ENCODE measurements at places on chromosomes 5 and 9.
A peak's percentile ranks its signal among the peaks of the same experiment; 100 is the strongest.

GRCh38 chr9:23764219-23764618, 61.8 kb downstream of the ELAVL2 start:
- no peak for DNase-seq

DNA sequence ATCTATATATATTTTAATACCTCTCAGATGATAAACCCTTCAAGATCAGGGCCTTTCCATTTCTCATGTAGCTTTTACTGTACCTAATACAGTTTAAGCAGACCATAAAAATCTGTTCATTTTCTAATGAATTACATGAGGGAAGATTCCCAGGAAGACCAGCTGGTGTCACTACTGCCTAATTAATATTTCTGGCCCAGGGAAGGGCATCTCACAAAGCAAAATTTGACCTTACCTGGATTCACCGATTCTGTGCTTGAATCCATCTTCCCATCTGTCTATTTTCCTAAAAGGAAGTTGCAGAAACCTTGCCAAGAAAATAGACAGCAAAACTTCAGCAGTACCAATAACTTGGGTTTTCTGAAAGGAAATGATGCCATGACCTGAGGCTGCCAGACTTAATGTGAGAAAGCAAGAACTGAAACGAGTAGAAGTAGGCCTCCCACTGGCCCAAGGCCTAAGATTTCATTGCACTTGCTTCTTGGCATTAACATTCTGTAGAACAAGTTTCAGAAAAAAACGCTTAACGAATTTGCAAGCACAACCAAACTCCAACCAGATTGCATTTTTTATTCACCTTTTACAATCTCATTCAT, 83.0 kb upstream of the GLIS3 start:
- peak; percentile 8 for DNase-seq

- DNase-seq, result no peak
Observed at GRCh38 chr9:106932675-106933074, 69.7 kb downstream of the ZNF462 start.

GRCh38 chr9:18622186-18622836, 148.4 kb downstream of the ADAMTSL1 start:
- DNase-seq, result no peak

DNA sequence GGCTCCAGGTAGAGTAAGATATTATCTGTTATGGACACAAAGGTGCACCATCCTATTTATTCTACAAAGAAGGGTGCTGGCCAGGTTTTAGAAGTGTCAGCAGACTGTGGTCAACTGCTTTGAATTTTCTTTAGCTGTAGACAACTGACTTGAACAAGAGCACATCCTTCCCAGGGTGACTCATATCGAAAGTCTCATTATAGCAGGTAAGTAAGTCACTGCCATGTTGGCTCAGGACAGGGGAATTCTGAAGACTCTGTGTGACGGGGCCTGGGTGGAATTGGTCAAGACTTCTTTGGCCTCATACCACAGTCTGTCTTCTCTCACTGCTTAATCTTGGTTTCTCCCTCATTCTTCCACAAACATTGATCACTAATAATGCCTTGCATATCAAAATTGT, 214.5 kb upstream of the CDH9 start:
- DNase-seq, result no peak

DNA sequence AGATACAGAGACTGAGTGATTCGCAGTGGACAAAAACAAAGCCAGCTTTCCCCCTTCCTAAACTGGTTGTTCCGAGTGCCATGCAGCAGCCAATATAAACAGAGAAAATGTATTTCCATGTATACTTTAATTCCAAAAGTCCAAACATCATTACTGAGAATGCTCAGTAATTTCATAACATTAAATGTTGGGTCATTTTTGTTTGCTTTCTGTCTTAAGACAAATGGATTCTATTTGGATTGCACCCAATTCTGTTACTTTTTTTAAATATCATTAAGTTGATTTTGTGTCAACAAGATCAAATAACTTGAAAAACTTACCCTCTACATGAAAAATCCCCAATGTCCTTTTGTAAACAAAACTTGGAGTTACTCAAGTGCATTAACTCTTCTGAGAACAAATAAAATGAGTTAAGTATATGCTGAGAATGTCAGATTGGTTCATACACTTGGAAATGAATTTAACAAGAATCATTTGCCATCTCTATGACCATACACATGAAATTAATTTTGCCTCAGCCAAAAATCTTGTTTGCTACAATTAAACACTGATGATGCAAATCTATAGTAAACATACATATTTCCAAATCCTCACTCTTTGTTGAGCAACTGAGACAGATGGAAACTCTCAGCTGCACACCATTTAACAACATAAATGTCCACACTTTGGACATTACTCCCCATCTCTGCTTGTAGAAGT, 19.4 kb downstream of the LURAP1L start:
- DNase-seq, result no peak

DNA sequence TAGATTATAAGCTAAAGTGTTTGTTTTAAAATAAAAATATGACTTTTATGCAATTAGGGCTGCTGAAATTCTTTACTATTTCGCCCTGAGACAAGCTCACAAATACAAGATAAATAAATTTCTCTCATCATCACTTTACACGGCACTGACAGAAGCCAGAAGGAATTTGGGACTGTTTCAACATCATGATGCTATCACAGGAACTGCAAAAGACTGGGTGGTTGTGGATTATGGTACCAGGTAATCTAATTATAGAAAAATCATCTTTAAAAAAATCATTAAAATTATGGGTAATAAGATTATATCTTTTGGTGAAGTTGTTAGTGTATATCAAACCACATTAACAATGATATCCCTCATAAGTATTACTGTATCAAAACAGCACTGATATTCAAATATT, 95.0 kb downstream of the MAN2A1 start:
- no peak for DNase-seq

DNA sequence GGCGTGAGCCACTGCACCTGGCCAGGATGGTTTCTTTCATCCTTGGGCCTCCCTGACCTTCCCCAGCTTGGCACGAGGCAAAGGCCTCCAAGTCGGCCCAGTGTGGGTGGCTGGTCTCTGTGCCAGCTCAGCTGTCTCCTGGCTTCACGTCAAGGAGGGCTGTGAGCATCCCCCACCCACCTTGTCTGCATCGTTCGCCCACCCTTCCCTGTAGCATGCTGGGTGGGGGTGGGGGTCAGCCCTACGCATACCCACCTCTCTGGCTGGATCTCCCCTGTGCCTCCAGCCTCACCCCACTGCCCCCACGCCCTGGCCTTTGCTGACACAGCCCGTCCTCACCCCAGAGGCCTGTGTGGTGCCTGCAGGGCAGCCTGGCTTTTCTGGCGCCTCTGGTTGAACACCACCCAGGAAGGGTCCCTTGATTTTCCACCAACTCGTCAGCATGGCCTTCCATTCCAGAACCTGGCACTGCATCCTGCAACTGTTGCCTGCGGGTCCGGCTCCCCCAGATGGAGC, 8.8 kb upstream of the WDR5 start:
- no peak for DNase-seq

DNA sequence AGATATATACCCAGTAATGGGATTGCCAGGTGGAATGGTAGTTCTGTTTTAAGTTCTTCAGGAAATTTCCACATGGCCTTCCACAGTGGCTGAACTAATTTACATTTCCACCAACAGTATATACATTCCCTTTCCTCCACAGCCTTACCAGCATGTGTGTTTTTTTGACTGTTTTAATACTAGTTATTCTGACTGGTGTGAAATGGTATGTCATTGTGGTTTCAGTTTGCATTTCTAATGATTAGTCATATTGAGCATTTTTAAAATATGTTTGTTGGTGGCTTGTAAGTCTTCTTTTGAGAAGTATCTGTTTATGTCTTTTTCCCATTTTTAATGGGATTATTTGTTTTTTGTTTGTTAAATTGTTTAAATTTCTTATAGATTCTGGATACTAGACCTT, 208.9 kb downstream of the CFAP90 start:
- DNase-seq, result peak; percentile 68

DNA sequence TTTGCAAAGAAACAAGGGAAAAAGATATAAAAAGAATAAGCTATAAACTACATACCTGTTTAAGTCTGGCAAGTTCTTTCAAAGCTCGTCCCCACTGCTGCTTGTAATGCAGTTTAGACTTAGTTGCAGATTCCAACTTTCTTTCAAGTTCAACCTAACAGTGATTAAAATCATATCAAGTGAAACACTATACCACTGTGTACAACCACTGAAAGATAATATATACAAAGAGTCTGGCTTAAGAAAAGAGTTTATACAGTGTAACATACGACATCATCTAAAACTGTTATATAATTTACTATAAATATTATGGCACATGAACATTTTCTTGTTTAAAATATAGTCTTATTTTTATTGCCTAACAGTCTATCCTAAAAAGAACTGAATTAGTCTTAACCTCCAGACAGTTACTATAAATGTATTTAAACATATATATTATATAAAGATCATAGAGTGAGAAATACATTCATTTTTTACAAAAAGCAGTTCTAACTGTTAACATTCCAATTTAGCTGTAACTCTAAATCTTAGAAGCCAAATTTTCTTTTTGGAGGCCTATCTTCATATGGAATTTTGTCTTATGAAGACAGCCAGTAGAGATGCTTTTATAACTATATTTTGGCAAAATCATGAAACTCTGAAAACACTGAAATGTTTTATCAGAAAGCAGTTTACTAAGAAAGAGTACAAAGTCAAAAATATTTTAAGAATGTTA, 58.6 kb downstream of the CEP120 start:
- no peak for DNase-seq

- no peak for DNase-seq
Observed at GRCh38 chr5:178240341-178240741, 7.7 kb upstream of the PHYKPL start.

GRCh38 chr9:92607088-92607487, 62.8 kb downstream of the IPPK start:
- peak; percentile 81 for DNase-seq

DNA sequence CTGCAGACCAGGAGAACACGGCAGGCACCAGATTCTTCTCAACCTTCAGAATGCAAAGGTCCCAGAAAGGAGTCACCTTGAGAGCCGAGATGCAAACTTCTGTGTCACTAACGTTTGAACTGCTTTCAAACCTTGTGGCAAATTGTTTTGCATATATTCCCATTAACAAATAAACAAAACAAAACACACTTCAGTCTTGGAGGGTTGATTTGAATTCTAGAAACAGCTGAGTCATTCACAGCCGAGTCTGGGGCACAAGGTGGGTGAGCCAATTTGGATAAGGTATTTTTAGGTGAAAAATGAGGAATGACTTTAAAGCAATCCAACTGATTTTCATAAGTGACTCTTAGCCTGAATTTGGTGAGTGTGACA, 38.8 kb upstream of the ANKRD33B start:
- no peak for DNase-seq

DNA sequence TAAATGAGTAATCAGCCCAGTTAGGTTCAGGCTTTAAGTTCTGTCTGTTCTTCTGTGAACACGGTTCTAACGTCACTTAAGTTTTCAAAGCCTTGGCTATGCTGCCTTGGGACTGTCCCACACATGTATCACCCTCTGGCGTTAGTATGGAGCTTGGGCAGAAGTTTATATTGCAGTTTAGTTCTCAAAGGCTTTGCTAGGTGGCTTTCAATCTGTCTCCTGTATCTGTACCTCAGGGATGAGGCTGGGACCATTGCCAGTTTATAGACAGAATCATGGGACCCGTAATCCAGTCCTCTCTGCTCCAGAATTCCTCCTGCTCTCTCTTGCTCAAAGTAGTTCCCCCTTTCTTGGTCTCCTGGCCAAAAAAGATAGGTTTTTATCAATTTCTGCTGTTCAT, 12.1 kb downstream of the C9orf40 start:
- peak; percentile 11 for DNase-seq

- no peak for DNase-seq
Observed at GRCh38 chr5:72463449-72464052, 43.7 kb downstream of the ZNF366 start.

DNA sequence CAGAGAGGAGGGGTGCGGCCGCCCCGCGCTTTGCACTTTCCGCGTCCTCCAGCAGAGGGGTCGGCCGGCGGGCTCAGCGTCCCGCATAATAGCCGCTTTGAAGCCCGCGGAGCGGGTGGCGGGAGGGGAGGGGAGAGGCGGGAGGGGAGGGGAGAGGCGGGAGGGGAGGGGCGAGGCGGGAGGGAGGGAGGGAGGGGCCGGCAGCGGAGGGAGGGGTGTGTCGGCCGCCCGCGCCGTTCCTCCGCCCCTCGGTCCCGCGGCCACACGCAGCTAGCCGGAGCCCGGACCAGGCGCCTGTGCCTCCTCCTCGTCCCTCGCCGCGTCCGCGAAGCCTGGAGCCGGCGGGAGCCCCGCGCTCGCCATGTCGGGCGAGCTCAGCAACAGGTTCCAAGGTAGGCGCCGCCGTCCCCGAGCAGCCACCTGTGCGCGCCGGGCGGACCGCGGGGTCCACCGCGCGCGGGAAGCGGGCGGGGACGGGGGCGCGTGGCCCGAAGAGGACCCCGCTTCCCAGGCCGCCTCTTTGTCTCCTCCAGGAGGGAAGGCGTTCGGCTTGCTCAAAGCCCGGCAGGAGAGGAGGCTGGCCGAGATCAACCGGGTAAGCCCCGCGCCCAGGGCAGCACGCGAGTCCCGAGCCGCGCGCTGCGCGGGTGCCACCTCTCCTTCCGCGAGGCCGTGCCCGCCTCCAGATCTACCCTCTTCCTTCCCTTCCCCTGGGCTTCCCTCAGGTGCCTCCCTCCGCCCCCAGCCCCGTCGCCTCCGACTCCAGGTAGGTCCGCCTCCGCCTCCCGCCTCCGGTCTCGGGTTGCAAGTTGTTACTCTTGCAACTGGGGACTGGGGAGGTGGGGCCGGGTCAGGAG, at the start of gene AIF1L:
Gene AIF1L (plus strand): TSS at position 263 of the 857 bp plus-strand sequence. CDS start 99 bp downstream, at position 362.
- DNase-seq, result peak; percentile 21

- no peak for DNase-seq
Observed at GRCh38 chr5:146199176-146199815, 4.1 kb upstream of the RBM27 start.
